ENCODE measurements at places on chromosomes 12 and 14.

GRCh38 chr12:130719263-130719859 is 3.3 kb upstream of the RIMBP2 start:
- no peak for DNase-seq

GRCh38 chr14:72558721-72559120 is 335.2 kb downstream of the DPF3 start:
- no peak for DNase-seq

DNA sequence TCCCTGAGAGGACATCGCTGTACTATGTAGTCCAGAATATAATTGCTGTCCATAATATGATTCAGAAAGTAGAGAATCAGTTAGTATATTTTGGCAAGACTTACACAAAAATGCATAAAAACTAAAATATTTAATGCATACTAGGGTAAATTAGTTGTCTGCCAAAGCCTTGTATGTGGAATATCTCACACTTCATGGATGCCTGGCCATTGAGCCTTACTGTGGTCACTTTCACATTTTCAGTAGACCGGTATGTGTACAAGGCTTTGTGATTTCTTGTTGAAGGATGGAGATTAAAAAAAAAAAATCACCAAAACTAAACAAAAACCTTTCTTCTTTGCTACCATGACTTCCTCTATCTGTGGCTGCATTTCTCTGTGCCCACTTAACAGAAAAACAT is 197.3 kb upstream of the DDHD1 start:
- DNase-seq = no peak

GRCh38 chr12:104570174-104570907 is 113.6 kb downstream of the CHST11 start:
- no peak for DNase-seq

- DNase-seq = no peak
Observed at GRCh38 chr12:26845984-26846383, 13.0 kb upstream of the ITPR2 start.

DNA sequence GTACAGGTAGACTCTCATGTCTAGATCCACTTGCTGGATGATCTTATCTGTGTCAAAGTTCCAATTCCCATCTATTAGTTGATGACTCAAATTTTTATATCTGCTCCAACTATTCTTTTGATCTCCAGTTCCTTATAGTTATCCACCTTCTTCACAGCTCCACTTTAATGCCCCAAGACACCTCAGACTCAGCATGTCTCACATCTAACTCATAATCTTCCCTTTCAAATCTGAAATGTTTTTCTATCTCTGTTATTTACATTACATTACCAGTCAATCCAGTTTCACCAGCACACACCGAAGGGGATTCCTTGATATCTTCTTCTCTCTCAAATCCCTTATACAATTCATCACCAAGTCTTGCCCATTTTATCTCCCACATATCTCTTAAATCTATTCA is 3.7 kb upstream of the METAP2 start:
- DNase-seq = no peak

- no peak for DNase-seq
Observed at GRCh38 chr12:54273981-54274380, 5.9 kb downstream of the CBX5 start.

Data from caudate nucleus (tissue), 63 donors.